Right atrium auricular region (tissue), 2 donors: ENCODE measurements at places on chromosomes 3 and 15. TPM values are rescaled to one million over a fixed set of nuclear protein-coding genes. Genes with fewer than 3 reads are reported as not detected.

The GCNT3 gene
- not detected for total RNA-seq

DNA sequence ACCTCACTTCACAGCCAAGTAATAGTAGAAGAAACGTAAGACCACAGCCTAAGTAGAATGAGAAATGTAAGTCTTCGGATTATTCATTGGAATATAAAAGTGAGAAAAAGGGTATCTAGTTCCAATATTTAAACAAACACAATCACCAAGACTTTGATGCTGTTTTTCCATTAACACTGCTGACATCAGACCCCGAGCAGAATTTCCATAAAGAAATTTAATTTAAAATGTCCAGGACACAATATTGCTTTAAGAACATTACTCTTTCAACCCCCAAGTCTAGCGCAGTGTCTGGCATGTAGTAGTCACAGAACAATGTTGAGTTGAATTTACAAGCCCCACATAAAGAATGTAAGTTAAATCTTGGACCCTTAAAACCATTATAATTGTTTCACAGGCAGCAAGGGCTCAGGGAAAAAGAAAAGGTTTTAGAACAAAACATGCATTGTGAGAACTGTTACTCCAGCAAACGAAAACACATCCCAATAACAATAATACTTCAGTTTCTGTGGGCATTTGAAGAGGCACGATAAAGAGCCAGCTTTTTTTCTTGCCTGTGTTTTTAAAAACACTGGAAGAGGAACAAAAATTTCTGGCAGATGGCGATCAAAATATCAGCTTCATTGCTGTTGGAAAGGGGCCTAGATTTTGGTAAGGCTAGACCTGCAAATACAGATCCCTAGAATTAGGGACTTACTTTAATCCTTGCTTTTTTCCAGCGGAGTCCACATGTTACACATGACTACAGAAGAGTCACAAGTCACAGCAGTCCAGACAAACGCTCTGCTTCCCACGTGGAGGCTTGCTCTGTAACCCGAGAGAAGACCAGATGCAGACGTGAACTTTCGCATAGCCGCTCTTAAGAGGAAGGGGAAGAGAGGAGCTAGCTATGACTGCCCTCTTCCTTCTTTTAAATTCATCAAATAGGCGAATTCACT lies 77.9 kb upstream of the IGSF10 start:
- peak; percentile 66 for DNase-seq

- DNase-seq = no peak
Observed at GRCh38 chr3:100005665-100006393, 108.5 kb downstream of the FILIP1L start.

The ATP10A gene
- total RNA-seq = 6.0 TPM

- DNase-seq = no peak
Observed at GRCh38 chr3:49428752-49429080, 408 bp downstream of the NICN1 start.

The SPTSSB gene
- not detected for total RNA-seq

The ERICH6 gene
- total RNA-seq = not detected

DNA sequence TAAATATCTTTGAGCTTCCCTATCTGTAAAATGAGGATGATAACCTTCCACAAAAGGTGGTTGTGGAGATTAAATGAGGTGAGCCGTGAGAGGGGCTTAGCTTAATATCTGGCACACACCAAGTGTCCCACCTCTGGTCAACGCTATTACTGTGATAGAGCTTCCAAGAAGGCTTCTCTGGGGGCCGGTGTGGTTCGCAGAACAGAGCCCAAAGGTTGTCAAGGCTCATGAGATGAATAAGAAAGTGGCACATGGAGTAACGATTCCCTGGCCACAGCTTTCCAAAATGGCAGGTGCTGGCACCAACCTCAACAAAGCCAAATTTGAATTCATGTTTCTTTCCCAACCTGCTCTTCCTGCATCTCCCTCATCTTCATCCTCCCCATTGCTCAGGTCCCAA lies 10.4 kb downstream of the KY start:
- DNase-seq = peak; percentile 21

The UBA7 gene
- 12.2 TPM for total RNA-seq

The ECE2 gene
- 1.6 TPM for total RNA-seq

GRCh38 chr3:55690726-55691125 lies 203.6 kb upstream of the WNT5A start:
- no peak for DNase-seq

The TNFAIP8L3 gene
- total RNA-seq = 1.2 TPM

The TMEM108 gene
- total RNA-seq = 5.1 TPM

The EAF2 gene
- total RNA-seq = 1.6 TPM

GRCh38 chr15:72940229-72940622 lies 112.0 kb upstream of the NEO1 start:
- no peak for DNase-seq

The NRROS gene
- 2.4 TPM for total RNA-seq

- DNase-seq = no peak
Observed at GRCh38 chr3:128242818-128243601, 89.7 kb downstream of the EEFSEC start.

- no peak for DNase-seq
Observed at GRCh38 chr15:98949624-98950023, 58.0 kb downstream of the PGPEP1L start.

GRCh38 chr15:90087454-90088154 lies 14.7 kb downstream of the IDH2 start:
- DNase-seq = no peak

The ILDR1 gene
- total RNA-seq = not detected

- DNase-seq = peak; percentile 9
Observed at GRCh38 chr15:68412218-68412617, 19.7 kb downstream of the ITGA11 start.

DNA sequence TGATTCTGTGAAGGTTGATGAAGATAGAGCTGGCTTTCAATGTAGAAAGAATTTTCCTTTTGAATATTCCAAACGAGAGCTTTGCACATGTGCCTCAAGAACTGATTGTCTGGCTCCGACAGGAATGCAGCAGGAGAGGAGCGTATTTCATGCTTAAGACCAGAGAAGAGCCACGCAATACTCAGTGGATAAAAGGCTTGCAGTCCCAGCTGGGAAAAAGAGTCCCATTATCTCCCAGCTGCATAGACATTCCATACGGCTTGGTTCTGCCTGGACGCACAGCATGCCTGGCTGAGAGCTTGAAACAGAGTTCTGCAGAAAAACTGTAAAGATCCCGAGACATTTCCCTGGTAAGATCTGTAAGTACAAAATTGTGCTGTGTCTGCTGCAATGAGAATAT lies at the start of gene CNTN6:
Gene CNTN6 (plus strand): TSS at position 254 of the 400 bp plus-strand sequence. CDS start 54,985 bp downstream, outside the sequence.
- DNase-seq = no peak
